Stimulated activated CD4-positive, alpha-beta T cell treated with anti-CD3 and anti-CD28 coated beads, TNF-alpha, amount 100 ng/mL, for 48 hours (primary cell): ENCODE measurements at places on chromosomes 7 and 10.

DNA sequence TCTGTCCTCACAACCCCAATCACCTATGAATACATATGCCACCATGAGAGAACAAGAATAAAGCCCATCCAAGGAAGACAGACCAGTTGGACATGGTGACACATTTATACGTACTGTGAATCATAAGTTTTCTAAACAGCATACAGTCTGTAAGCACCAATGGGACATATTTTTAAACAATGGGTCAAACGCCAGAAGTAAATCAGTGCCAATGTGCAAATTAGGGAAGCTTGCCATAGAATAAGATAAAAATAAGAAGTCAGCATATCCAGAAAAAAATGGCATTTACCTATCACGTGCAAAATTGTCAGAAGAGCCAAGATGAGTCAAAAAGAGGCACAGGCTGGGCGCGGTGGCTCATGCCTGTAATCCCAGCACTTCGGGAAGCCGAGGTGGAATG, 910.4 kb downstream of the SORCS1 start:
- no peak for DNase-seq

DNA sequence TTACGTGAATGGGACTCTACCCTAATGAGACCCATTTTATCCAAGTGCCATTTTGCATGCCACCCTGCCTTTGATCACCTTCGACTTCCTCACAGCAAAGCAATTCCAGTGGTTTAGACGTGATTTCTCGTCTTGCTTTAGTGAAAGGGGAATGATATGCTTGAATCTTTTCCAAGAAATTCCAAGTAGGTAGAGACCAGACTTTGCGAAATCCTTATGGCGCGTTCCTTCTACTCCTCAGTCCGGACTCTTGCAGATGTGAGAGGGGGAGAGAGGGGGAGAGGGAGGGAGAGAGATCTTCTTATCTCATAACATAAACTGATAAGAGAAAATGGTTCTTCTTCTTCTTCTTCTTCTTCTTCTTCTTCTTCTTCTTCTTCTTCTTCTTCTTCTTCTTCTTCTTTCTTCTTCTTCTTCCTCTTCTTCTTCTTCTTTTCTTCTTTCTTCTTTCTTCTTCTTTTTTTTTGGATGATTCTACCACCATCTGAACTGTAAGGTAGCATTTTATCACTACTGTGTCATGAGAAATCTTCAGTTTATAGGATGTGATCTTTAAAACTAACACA, 883 bp downstream of the SPAG6 start:
- no peak for DNase-seq

DNA sequence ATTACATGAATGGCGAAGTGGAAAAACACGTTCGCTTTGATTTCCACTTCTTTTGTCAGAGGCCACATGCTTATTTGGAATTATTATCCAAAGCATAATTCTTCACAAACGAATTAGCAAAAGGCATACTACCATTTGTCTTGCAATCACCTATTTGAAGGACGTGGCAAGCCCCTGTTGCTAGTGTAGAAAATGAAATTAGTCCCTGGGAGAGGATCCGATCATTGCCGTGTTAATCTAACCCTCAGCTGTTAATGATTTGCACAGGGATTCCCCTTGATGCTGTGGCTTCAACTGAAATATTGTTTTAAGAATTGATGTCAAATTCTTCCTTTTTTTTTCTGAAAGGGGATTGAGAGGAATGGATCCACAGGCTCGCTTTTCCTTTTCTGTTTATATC, 4.6 kb downstream of the AGMO start:
- DNase-seq = no peak

DNA sequence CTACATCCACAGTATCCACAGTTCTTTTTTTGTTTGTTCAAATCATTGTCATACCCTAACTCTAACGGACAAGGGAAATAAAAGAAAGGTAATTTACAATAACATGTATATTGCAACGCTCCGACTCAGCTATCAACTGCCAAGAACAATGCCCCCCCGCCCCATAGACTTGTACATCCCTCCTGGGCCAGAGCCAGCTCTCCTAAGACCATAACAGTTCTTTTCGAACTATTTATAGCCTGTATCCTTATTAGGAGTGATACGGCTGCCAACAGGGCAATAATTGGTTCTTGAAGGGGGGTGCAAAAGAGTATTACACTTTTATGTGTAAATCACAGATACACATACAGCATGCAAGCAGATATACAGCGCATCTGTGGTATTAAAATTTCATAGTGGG, 495.7 kb downstream of the GALNT17 start:
- no peak for DNase-seq

GRCh38 chr10:125757742-125758141, 17.9 kb downstream of the MMP21 start:
- DNase-seq = no peak

DNA sequence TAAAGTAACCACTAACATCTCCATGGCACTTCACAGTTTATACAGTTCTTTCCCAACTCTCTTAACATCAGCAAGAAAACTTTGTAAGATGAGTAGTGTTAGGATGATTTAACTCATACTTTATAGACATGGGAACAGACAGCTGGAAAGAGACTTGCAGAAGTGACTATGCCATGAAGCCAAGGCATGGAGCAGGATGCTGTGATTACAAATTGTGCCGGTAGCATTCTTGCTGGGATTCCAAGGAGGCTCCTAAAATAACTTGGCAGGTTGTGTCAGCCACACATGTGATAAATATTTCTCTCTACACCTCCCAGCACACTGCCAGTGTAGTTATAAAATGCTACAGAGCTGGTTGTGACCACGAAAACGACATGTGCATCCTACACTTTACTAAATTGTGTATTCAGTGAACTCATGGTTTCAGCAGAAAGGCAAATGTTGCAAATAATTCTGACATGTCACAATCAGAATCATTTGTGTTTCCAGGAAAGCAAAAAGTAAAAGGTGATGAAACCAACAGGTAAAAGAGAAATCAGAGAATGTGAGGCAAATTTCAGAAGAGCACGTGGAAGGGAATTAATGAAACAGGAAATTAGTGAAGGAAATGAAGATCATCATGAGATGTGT, 5.6 kb upstream of the CYP3A4 start:
- no peak for DNase-seq

- no peak for DNase-seq
Observed at GRCh38 chr10:11824376-11824775, 1.2 kb downstream of the PROSER2 start.

DNA sequence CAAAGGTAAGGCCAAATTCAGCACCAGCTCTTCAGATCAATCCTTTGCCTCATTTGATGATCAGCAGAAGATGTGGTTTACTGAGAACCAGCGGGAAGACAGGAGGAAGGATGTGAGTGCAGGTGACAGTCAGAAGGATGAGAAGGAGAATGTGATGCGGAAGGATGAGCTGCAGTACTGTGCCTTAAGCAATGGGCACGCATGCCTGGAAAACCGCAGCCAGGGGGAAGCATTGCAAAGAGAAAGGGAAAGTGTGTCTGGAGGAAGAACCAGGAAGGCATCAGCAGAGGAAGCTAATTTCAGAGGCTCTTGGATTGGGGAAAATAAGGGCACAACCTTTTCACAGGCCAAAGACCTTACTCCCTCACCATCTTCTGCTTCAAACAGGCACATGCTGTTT, 25.7 kb downstream of the C10orf71 start:
- no peak for DNase-seq

GRCh38 chr7:107909445-107909844, 18.5 kb downstream of the DLD start:
- no peak for DNase-seq
